CD14-positive monocyte (primary cell): ENCODE measurements at places on chromosomes 13 and 19.

- DNase-seq: no peak
Observed at GRCh38 chr19:41533671-41534215, 42.2 kb upstream of the CEACAM21 start.

- no peak for DNase-seq
Observed at GRCh38 chr19:5473646-5474045, 18.4 kb downstream of the ZNRF4 start.

GRCh38 chr13:101150998-101151397 lies 265.3 kb downstream of the NALCN start:
- DNase-seq: no peak

- no peak for DNase-seq
Observed at GRCh38 chr13:104895521-104895920, 1639.9 kb downstream of the EFNB2 start.

GRCh38 chr13:42821437-42821836 lies 40.1 kb downstream of the FAM216B start:
- DNase-seq: no peak

GRCh38 chr13:40666045-40666932 lies at the start of gene FOXO1:
Gene FOXO1, minus strand, starts transcription at chr13:40666641. Its CDS starts 429 bp downstream, at chr13:40666212.
- DNase-seq: peak; percentile 77

DNA sequence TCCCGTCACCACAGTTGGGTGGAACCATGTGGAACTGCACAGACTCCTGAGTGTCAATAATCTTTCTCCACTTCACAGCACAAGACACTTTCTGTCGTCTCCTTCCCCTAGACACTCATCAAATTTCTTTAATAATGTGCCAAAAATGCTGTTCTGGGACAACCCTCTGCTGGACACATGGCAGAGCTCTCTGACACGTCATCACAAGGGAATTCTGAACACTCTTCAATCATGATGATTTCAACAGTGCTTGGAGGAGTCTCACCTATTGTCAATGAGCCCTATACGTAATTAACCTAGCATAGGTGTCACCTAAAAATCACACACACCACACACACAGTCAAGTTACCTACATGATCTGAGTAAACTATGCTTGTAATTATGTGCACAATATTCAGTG lies 141.3 kb downstream of the STOML3 start:
- no peak for DNase-seq

DNA sequence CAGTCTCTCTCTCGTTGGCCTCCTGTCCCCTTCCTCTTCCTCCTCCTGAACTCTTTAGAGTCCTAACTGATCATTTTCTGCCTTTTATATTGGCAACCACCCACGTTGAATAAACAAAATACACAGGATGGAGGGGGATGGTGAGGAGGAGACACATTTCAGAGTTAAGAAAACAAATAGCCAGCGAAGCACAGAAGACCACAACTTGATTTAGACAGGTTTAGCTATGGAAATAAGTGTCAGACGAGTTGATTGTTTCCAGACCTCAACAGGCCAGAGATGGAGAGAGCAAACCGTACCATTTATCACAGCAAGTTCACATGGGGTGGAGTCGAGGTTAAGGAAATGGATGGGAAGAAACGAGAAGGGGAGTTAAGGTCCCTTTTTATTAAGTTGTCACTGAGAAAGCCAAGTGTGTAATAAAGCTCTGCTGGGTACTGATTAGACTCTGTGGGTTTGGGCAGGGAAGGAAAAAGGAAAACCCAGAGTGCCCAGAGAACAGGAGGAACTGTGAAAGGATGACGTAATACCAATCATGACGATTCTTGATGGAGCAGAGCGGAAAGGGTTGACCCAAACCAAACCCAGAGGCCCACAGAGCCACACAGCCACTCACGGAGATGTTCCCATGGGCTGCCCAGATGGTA lies 11.1 kb upstream of the SERP2 start:
- DNase-seq: peak; percentile 0

- DNase-seq: no peak
Observed at GRCh38 chr19:7982103-7982502, 23.3 kb downstream of the ELAVL1 start.

DNA sequence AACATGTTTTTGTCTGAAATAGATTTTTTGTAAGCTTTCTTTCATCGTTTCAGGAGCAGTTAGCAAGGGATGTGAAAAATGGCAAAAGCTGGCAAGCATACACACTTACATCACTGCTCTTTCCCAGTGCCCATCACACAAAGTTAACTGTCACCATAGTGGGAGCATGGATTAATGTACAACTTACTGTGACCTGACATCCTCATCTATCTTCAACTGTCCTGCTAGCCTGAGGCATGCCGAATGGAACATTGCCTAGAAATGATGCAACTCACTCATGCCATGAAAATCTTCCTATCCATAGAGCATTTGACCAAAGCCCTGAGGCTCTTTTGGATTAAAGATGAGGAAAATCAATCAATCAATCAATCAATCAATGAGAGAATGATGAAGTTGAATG lies 491.7 kb upstream of the SLC10A2 start:
- DNase-seq: no peak

DNA sequence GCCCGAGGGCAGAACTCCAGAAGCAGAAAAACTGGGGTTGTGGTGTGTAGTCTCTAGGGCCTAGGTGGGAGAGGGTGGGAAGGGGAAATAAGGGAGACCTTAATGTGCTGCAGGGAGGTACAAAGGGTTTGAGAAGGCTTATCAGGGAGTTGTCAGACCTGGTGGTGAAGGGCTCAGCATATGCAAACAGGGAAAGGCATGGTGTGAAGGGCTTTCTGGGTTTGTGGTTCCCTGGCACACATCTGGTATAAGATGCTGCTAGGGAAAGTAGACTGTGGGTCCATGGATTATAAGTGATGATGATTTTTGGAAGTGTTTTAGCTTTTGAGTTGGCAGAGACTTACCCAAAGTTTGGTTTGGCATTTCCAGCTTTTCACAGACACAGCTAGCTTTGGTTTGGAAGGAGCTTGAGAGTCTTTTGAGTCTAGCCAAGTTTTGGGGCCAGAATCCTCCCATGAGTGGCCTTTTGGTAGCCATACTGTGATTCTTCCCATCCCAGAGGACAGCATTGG lies 2.2 kb downstream of the TRIM28 start:
- DNase-seq: no peak

DNA sequence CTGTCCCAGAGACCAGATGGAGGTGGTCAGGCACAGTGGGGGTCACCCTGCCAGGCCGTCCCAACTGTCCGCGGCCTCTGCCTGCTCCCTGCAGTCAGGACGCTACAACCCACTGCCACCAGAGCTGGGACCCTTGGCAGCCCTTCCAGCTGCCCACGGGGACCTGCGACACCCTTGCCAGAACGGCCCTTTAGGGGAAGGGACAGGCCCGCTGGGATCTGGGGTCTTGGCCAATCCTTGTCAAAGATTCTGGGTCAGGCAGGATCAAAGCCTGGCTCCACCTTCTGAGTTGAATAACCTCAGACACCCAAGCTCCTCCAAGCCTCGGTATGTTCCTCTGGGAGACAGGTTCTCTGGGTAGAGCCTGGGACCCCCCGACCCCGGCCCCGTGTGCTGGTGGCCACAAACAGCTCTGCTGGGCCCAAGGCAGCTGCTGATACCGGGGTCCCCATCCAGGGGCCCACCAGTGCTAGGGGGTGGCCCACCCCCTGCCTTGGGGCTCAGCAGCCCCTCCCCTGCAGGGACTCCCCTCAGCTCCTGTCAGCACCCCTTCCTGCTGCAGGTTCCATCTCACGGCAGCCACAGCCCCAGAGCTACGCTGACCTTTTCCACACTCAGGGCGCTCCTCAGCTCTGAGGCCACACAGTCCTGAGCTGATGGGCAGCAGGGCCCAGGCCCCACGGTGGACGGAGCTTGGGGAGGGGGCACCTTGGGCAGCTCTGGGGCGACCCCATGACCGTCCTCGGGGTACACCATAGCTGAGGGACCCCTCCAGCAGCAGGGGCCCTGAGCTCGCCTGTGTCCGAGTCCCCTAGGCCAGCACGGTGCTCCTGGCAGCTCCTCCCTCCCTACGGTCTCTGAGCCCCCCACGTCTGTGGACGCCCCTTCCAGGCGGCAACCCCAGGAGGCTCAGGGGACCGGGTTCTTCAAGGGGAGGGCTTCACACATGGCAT lies 18.4 kb downstream of the SBNO2 start:
- DNase-seq: no peak

DNA sequence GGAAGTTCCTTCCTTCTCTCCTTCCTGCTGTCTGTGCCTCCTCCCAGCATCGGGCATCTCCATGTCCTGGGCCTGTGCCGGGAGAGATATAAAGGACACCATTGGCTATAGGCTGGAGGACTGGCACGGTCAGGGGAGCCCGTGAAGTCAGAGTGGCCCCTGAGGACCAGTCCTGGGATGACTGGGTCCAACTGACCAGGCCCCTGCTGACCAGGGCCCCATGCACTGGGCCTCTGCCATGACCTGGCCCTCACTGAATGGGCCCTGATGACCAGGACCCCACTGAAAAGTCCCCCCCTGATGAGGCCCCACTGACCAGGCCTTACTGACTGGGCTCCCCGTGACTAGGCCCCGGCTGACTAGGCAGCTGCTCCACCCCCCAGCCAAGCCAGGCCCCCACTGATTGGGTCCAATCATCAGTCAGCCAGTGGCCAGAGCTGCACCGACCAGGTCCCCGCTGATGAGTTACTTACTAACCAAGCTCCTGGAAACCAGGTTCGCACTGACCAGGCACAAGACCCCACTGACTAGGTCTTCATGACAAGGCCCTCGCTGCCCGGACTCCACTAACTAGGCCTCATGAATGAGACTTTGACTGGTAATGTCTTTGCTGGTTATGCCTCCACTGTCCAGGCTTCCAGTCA lies 20.0 kb upstream of the ZNF14 start:
- DNase-seq: no peak

- DNase-seq: no peak
Observed at GRCh38 chr13:52597676-52598075, 44.6 kb upstream of the HNRNPA1L2 start.

- no peak for DNase-seq
Observed at GRCh38 chr13:95098916-95099315, 202.3 kb downstream of the ABCC4 start.

DNA sequence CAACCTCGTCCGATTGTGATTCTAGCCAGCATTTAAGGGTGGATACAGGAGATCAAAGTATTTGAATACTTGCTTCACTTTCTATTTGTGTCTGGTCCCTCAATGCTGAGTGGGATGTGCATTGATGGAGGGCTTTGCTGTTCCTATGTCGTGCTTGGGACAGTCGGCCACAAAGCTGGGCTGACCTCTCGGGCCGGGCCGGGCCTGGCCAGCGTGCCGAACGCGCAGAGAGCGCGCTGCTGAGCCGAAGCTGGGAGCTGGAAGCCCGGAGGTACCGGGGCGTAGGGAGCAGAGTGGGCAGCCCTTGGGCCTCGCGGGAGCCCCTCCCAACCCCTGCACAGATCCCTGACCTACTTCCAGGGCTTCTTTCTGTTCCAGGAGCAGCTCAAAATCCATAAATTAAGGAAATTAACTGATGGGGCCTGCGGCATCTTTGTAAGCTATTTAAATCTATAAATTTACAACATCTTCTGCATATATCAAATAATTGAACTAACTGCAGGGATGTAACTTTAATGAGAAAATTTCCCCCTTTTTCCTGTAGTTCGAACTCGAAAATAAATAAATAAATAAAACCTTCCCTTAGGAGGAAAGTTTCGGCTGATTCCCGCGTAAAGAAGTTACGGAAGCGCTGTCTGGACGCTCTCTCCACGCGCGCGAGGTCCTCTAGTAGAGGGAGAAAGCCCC lies 1.8 kb upstream of the KCTD15 start:
- DNase-seq: no peak

DNA sequence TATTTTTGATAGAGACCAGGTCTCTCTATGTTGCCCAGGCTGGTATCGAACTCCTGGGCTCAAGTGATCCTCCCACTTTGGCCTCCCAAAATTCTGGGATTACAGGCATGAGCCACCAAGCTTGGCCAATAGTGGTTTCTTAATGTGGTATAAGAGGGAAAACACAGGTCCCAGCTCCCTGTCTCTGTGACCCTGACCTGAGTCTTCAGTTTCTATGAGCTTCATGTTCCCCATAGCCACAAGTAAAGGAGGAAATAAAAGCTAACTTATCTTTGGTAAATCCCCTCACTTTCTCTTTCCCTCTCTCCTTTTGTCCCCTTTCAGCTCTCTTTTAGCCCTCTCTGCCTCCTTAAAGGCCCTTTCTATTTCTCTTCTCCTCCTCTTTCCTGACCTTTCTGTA lies 50.3 kb downstream of the ABCC4 start:
- no peak for DNase-seq

- peak; percentile 40 for DNase-seq
Observed at GRCh38 chr13:53250272-53250875, 221.8 kb downstream of the OLFM4 start.

DNA sequence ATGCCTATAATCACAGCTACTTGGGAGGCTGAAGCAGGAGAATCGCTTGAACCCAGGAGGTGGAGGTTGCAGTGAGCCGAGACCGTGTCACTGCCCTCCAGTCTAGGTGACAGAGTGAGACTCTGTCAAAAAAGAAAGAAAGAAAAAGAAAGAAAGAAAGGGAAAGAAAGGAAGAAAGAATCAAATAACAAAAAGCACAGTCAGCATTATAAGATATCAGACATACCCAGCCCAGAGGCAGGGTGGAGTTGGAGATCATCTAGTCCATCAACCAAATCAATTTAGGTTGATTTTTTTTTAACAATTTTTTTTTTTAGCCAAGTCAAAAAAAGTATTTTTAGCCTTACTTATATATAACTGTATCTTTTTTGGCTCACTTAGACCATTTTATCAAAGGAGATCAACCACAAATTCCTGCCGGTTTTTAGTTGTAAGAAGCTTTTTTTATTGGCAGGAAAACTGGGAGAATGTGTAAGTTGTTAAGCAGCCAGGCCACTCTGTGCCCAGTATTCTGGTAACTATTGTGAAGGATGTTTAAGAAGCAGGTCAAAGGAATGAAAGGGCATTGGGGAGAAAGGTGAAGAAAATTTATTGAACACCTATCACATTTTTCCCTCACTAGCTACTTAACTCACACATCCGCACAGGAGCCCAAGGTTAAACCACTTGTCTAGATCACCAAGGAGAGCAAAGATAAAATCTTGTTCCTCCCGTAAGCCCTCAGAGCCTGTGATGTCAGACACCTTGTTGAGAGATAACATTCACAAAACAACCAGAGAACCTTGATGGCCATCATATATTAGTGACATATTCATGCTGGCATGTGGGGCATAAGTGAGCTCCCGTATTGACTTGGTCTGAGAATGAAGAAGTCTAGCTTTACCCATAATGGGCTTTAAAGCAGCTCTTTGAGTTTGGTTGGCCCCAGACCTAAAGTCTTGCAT lies 91.8 kb downstream of the COL4A2 start:
- DNase-seq: no peak

- no peak for DNase-seq
Observed at GRCh38 chr13:33235078-33235477, 50.5 kb downstream of the STARD13 start.

GRCh38 chr19:10835089-10835753 lies 791 bp downstream of the TMED1 start:
- no peak for DNase-seq

DNA sequence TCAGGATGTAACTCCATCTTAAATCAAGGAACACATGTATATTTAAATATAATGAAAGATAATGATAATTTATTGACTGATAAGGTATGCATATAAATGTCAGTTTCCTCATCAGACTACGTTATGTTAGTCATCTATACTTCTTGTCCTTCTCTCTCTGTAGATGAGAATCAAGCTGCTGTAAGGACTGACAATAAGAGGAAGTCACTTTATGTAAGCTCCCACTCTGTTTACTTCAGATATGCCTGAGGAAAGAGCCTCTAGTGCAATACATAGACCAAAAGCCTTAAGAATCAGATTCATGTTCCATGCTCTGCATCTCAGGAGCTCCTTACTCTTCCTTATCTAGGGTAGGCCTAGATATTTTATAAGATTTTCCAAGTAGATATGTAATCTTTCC lies 9.6 kb upstream of the SLITRK6 start:
- DNase-seq: no peak
